Esophagus muscularis mucosa (tissue), 4 donors: ENCODE measurements at places on chromosomes 4 and X. TPM values are rescaled to one million over a fixed set of nuclear protein-coding genes. Genes with fewer than 3 reads are reported as not detected.

COX7B gene
- 1,033 TPM for total RNA-seq

TRO gene
- total RNA-seq, result 6.2 TPM

ZCCHC4 gene
- total RNA-seq, result 9.1 TPM

DNA sequence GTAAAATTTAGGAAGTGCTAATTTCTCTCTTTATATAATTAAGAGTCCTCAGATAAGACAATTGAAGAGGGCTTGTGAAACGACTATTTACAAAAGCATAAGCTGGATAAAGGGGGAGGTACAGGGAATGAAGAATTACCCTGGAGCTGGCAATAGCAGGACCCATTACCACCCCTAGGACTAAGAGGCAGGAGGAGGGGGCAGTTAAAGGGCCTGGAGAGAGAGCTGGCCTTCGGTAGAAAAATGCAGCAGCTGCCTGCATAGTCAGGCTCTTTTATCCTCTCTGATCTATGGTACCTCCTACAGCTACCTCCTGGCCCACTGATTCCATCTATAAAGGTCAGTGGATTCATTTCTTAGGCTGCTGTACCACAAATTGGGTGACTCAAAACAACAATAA, 57.7 kb upstream of the TRPC3 start:
- DNase-seq, result no peak

DNA sequence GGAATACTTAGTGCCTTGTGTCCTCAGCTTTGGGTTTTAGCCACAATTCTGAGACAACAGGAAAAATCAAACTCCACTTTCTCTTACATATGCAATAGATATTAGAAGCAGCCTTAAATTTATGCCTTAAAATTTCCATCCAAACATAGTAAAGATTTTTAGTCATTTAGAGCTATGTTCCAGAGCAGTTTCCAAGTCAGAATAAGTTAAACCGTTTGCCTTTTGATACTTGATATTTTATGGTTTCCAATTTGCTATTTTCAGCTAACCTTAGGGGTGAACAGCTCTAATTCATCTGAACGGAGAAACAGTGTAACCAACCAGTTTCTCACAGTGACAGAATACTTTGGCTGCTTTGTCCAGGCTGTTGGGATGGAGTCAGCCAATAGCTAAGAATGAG, 125.8 kb upstream of the RXFP1 start:
- no peak for DNase-seq

DNA sequence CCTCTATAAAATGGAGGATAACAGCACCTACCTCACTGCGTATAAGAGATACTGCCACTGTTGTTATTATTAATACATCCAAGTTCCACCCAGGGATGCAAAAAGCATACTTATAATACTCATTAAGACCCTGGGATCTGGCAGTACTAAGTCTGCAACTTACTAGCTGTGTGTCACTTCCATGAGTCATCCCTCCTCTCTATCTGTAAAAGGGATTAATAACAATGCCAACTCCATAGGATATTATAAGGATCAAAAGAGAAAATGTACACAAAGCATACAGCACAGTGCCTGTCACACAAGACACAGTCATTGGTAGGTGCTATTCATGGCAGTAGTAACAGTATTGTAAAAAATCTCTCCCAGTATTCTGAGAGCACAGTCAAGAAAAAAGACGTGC, 216.7 kb downstream of the HS6ST2 start:
- no peak for DNase-seq

GRCh38 chr4:181550381-181550780, 692.8 kb upstream of the TENM3 start:
- DNase-seq, result no peak

DNA sequence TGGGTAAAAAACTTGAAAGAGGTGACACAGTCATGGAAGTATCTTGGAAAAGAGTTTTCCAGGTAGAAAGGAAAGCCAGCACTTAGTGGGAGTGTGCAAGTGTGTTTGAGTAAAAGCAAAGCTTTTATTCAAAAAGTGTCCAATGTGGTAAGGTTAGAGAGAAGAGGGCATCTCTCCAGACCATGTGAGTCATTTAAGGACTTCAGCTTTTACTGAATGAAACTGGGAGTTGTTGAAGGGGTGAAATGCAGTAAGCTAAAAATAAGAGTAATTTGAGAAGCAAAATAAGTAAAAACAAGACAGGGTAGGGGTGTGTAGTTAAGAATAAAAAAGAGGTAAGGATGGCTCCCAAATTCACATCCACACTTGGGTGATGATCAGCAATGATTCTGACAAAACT, 238.9 kb downstream of the SLC7A11 start:
- no peak for DNase-seq

DNA sequence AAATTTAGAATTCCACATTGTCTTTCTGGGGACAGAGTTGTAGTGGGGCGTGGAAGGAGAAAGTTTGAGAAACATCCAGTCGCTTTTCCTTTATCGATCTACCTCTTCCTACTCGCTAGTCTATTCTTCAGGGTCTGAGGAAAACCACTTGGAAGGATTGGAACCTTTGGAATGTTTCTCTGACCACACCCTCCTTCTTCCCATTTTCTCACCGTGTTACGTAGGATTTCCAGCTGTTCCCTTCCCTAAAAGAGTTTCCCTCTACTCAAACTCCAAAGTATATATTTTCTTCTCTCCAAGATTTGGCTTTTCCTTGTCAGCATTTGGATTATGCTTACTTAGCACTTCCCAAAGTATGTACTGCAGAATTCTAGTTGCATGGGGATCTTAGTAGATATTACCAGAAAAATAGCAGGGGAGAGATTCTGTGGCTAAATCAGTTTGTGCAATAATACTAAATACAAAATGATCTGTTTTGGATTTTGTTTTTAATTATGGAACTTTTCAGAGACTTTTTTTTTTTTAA, 4.9 kb downstream of the ENPEP start:
- no peak for DNase-seq

- DNase-seq, result peak; percentile 24
Measured at GRCh38 chr4:139523076-139523475, 32.9 kb downstream of the SETD7 start.

DNA sequence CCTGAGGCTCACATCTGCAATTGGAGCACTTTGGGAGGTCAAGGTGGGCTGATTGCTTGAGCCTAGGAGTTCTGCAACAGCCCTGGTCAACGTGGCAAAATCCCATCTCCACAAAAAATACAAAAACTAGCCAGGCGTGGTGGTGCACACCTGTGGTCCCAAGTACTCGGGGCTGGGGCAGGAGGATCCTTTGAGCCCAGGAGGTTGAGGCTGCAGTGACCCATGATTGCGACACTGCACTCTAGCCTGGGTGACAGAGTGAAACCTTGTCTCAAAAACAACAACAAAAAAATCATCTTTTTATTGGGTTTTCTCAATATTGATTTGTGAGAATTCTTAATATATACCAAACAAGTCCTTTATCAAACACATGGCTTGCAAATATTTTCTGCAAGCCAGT, 64.9 kb downstream of the ANKRD17 start:
- no peak for DNase-seq
